AG10803 (cell line): ENCODE measurements at places on chromosomes 16 and 17.

- no peak for DNase-seq
These were observed 21.2 kb downstream of the MTHFSD start for GRCh38 chr16:86533767-86534351.

GRCh38 chr16:27321013-27321915 lies 7.5 kb downstream of the IL4R start:
- DNase-seq = peak; percentile 43

GRCh38 chr16:81076566-81077075 lies 417 bp downstream of the C16orf46 start:
- peak; percentile 73 for DNase-seq

DNA sequence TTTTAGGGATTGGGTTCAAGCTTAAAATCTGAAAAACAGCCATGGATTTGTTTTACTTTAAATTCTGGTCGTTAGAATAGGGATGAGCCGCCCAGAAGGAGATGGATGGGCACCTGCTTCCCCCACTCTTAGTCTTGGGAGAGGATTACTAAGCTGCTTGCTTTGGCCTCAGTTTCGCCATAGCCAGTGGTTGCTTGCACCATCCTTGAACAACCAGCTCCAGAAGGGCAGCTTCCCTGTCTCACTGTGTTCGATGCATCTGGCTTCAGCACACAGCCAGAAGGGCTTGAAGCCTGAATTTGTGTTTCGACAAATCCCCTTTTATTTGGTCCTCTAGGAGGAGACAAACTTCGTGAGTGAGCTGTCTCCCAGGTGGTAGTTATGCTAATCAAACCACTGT lies 7.1 kb downstream of the CYB5D2 start:
- DNase-seq = no peak

DNA sequence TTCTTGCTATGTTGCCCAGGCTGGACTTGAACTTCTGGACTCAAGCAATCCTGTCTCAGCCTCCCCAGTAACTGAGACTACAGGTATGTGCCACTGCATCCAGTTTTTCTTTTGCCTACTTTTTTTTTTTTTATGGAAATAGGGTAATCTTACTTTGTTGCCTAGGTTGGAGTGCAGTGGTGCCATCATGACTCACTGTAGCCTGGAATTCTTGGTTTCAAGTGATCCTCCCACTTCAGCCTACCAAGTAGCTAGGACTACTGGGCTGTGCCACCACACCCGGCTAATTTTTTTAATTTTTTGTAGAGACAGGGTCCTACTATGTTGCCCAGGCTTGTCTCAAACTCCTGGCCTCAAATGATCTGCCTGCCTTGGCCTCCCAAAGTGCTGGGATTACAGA lies 10.0 kb downstream of the LRRC36 start:
- DNase-seq = no peak

GRCh38 chr17:38564869-38565268 lies 40.9 kb downstream of the SRCIN1 start:
- DNase-seq = no peak

- DNase-seq = no peak
These were observed 632 bp downstream of the CCL15 start for GRCh38 chr17:36000732-36001109.
